GM23248 (cell line): ENCODE measurements at places on chromosomes 5 and 9. TPM values are rescaled to one million over a fixed set of nuclear protein-coding genes. Genes with fewer than 3 reads are reported as not detected.
A peak's percentile ranks its signal among the peaks of the same experiment; 100 is the strongest.

Gene ZNG1C
- 11.4 and 12.8 TPM in 2 replicates for total RNA-seq

Gene FOXD4L3
- total RNA-seq: not detected in 2 replicates

Gene C5orf47
- total RNA-seq: not detected in 2 replicates

Gene SPATA31E1
- not detected in 2 replicates for total RNA-seq

Gene DMGDH
- total RNA-seq: 0.38 and 1.6 TPM in 2 replicates

Gene NPR3
- total RNA-seq: 87.1 and 97.0 TPM in 2 replicates

Gene BTNL3
- not detected in 2 replicates for total RNA-seq

Gene LCN10
- total RNA-seq: not detected in 2 replicates

Gene AJM1
- total RNA-seq: 0.89 and 1.4 TPM in 2 replicates

GRCh38 chr5:142797420-142797819 is 27.2 kb downstream of the ARHGAP26 start:
- H3K36me3 ChIP-seq: no peaks in the 10 kb centered on the region
- H3K4me1 ChIP-seq: peaks cover 6% of the 10 kb centered on the region; the same call in 1 of the 2 replicates
- DNase-seq: no peak
- no peaks in the 10 kb centered on the region for H3K27me3 ChIP-seq
- no peak overlapping the region for H3K4me3 ChIP-seq

DNA sequence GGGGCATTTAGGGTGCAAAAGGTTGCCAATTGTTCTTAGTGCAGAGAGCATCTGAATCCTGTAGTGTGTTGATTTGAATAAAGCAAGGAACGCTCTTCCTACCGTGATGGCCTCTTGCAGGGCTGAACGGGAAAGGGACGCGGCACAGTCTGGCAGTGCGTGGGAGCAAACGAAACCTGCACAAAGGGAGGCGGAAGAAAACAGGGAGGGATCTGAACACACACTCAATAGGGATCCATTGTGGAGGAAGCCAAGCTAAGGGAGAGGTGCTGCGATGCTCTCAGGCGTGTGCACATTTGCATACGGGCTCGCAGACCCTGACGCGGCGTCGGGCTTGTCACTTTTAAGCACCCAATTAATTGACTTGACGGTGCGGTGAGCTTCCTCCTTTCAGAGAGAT is 414.0 kb upstream of the IRX1 start:
- H3K4me1 ChIP-seq: no peaks in the 10 kb centered on the region
- no peak overlapping the region for H3K4me3 ChIP-seq
- no peaks in the 10 kb centered on the region for H3K36me3 ChIP-seq
- no peaks in the 10 kb centered on the region for H3K27me3 ChIP-seq
- no peak for DNase-seq

GRCh38 chr5:125313555-125313954 is 567.1 kb upstream of the ZNF608 start:
- no peak for DNase-seq
- H3K36me3 ChIP-seq: no peaks in the 10 kb centered on the region
- H3K27ac ChIP-seq: no peak overlapping the region
- H3K27me3 ChIP-seq: no peaks in the 10 kb centered on the region
- H3K4me3 ChIP-seq: no peak overlapping the region

- H3K4me3 ChIP-seq: no peak overlapping the region
- no peaks in the 10 kb centered on the region for H3K27me3 ChIP-seq
- no peak overlapping the region for H3K27ac ChIP-seq
- no peaks in the 10 kb centered on the region for H3K36me3 ChIP-seq
- DNase-seq: no peak
Observed at GRCh38 chr9:137989156-137989555, 111.6 kb downstream of the CACNA1B start.

- DNase-seq: no peak
- no peaks in the 10 kb centered on the region for H3K27me3 ChIP-seq
- H3K4me3 ChIP-seq: no peak overlapping the region
Observed at GRCh38 chr9:83646500-83647239, 23.7 kb downstream of the IDNK start.

- H3K4me3 ChIP-seq: no peak overlapping the region
- H3K36me3 ChIP-seq: no peaks in the 10 kb centered on the region
- DNase-seq: no peak
- no peak overlapping the region for H3K27ac ChIP-seq
Observed at GRCh38 chr5:111545031-111545430, 32.7 kb upstream of the STARD4 start.

DNA sequence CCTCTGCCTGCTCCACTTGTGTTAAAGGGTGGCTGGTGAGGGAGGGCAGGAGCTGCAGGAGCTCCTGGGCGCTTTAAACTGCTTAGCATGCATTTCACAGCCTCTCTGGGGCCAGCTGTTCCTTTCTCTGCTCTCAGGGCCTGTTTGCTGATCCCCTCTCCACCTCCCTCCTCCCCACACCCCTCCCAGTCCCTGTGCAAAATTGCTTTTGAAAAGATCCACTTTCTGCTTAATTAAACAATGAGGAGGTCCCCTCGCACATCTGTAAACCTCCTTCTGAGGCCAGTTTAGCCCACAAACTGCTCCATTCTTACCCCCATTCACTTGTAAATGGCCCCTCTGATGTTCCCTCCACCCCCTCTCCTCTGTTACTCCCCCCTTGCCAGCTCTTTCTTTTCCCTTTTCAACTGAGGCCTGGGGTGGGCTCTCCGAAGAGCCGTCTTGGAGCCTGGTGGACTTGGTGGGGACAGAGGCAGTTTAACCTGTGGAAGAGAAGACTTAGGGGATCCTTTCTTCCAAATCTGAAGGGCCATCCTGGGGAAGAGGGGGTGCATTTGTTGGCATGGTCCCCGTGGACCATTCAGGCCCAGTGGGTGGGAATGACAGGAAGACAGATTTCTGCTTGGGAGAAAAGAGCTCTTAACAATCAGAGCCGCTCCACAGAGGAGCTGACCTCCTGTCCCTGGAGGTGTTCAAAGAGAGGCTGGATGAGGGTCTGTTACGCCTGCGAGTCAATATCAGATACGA is 12.0 kb downstream of the URM1 start:
- no peaks in the 10 kb centered on the region for H3K4me1 ChIP-seq
- no peaks in the 10 kb centered on the region for H3K27me3 ChIP-seq
- H3K4me3 ChIP-seq: no peak overlapping the region

DNA sequence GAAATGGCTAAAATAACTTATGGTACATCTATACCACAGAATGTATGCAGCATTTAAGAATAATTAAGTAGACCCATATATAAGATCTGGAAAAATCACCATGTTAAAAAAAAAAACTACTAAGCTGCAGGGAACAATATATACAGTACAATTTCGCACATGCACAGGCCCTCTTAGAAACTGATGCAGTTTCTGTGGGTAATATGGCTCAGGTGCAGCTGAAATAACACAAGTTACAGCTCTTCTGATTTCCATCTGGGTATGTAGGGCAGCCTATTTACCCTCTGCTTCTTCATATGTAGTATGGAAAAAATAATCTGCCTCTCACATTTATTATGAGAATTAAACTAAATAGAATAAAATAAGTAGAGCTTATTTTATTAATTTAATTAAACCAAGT is 82.9 kb downstream of the YIPF5 start:
- H3K27me3 ChIP-seq: no peaks in the 10 kb centered on the region
- DNase-seq: no peak
- no peaks in the 10 kb centered on the region for H3K36me3 ChIP-seq

- H3K4me1 ChIP-seq: no peaks in the 10 kb centered on the region
- no peak overlapping the region for H3K4me3 ChIP-seq
- no peak for DNase-seq
- no peak overlapping the region for H3K27ac ChIP-seq
Observed at GRCh38 chr5:168852329-168852728, 273.2 kb upstream of the PANK3 start.

GRCh38 chr9:87678650-87679355 is 47.1 kb upstream of the CTSL start:
- no peaks in the 10 kb centered on the region for H3K27me3 ChIP-seq
- DNase-seq: peak; percentile 81
- H3K4me3 ChIP-seq: no peak overlapping the region
- H3K27ac ChIP-seq: no peak overlapping the region
- H3K36me3 ChIP-seq: no peaks in the 10 kb centered on the region

DNA sequence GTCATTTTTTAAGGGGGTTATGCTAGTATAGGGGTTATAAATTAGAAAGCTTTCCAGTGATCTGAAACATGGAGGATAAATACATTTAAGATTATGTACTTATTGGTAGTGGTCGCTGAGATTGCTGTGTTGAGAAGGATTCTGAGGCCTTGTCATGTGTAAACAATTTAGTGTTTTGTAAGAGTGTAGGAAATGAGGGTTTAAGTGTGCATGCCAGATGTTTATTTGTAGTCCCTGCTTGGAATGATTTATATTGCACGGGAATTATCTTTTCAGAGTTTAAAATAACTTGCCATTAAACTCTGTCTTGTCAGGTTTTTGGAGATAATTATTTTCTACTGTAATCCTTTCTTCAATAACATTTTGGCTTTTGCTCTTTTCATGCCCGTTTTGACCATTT is 19.4 kb downstream of the ZNF618 start:
- no peak overlapping the region for H3K27ac ChIP-seq
- H3K36me3 ChIP-seq: peaks cover 11% of the 10 kb centered on the region; the same call in 1 of the 2 replicates
- H3K27me3 ChIP-seq: no peaks in the 10 kb centered on the region

DNA sequence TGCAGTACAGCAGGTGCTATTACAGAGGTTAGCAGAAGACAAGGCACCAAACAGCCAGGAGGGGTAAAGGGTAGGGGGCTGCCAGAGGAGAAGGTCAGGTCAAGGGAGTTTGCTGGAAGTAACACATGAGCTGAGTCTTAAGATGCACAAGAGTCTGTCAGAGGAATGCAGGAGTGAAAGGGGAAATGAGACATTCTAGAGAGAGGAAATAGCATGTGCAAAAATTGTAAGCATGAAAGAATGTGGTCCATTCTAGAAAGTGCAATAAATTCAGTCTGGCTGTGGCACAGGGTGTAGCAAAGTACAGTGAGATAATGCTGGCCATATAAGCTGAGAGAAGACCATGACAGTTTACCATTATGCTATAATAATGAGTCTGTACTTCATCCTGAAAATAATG is 6.6 kb downstream of the GOLGA1 start:
- peak; percentile 65 for DNase-seq
- peak overlapping the region; percentile 5; the same call in 1 of the 2 replicates for H3K27ac ChIP-seq
- no peak overlapping the region for H3K4me3 ChIP-seq
- H3K27me3 ChIP-seq: no peaks in the 10 kb centered on the region
- H3K36me3 ChIP-seq: peaks cover 21% of the 10 kb centered on the region
- peaks cover 14% of the 10 kb centered on the region for H3K4me1 ChIP-seq

GRCh38 chr5:5139336-5139776 is 774 bp upstream of the ADAMTS16 start:
- peaks cover 21% of the 10 kb centered on the region for H3K27me3 ChIP-seq
- no peaks in the 10 kb centered on the region for H3K36me3 ChIP-seq
- peak overlapping the region; percentile 32; the same call in 1 of the 2 replicates for H3K4me3 ChIP-seq

DNA sequence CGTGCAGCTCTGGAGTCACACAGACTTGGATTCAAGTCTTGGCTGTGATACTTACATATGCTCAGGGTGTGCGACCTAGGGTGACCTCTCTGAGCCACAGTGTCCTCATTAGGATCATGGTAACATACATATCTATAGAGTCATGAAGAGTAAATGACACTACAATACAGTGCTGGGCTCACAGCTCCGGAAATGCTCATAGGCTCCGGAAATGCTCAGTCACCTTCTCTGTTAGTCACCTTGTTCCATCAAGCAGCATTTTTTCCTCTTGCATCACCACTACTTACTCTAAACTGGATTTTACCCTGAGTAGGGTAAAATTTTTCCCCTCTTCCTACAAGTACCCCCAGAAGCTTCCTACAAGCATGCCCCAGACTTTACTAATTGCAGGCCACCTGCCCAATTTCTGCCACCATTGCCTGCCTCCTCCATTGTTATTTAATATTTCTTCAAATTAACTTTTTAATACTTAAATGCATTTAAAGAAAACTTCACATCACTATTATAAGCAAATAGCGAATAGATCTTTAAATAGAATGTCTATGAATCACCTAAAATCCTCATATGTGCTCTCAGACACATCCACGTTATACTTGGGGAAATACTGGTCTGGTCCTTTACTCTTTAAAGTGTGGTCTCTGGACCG is 147.6 kb upstream of the SPRY4 start:
- H3K27me3 ChIP-seq: no peaks in the 10 kb centered on the region
- H3K4me1 ChIP-seq: peaks cover 38% of the 10 kb centered on the region
- H3K4me3 ChIP-seq: peak overlapping the region; percentile 17; the same call in 1 of the 2 replicates
- no peaks in the 10 kb centered on the region for H3K36me3 ChIP-seq
- DNase-seq: peak; percentile 98

DNA sequence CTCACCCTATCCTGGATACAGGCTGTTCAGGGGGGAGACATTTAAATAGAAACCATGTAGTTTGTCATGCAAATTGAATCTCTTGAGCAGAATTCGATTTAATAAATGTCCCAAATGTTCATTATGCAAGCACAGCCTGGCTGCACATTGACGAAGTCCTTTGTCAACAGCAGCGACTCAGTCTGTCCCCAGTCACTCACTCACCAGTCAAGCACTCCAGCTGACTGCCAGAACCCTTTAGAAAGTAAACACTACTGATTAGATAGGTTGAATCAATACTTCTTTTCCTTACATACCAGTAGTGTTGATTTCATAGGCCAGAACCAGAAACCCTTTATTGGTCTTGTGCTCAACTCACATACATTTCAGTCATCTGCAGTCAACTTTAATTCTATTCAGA is 27.5 kb downstream of the CDH6 start:
- H3K27ac ChIP-seq: no peak overlapping the region
- H3K4me3 ChIP-seq: no peak overlapping the region
- no peak for DNase-seq
- no peaks in the 10 kb centered on the region for H3K27me3 ChIP-seq
- no peaks in the 10 kb centered on the region for H3K36me3 ChIP-seq

DNA sequence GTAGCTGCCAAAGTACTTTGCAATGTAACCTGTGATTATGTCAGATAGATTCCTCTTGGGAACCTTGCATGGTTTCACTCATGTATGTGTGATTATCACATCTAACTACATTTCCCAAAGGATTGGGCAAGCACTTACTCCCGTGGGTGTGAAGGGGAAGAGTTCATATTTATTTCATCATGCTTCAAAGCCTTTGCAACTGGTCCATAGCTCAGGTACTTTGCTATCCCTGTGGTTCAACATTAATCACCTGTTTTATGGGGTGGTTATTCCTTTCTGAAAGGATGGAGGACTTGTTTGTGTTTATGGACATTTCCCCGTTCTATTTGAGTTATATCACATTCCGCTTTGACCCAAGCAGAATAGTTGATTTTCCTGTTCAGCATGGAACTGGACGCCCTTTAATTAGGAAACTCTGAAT is 13.6 kb upstream of the ERMP1 start:
- no peak overlapping the region for H3K4me3 ChIP-seq
- no peaks in the 10 kb centered on the region for H3K27me3 ChIP-seq
- DNase-seq: peak; percentile 30
- H3K27ac ChIP-seq: no peak overlapping the region

GRCh38 chr5:82466986-82467561 is 188.9 kb upstream of the RPS23 start:
- no peak overlapping the region; the same call in 1 of the 2 replicates for H3K27ac ChIP-seq
- H3K36me3 ChIP-seq: no peaks in the 10 kb centered on the region
- H3K4me3 ChIP-seq: peak overlapping the region; percentile 60
- DNase-seq: peak; percentile 70
- H3K4me1 ChIP-seq: 0 out of 2 replicates have a peak, but pooled peaks cover 3% of the 10 kb centered on the region
- H3K27me3 ChIP-seq: no peaks in the 10 kb centered on the region

GRCh38 chr5:126443374-126443851 is 20.2 kb downstream of the GRAMD2B start:
- no peak overlapping the region for H3K4me3 ChIP-seq
- H3K27ac ChIP-seq: peak overlapping the region; percentile 15
- peaks cover 26% of the 10 kb centered on the region; the same call in 1 of the 2 replicates for H3K36me3 ChIP-seq
- DNase-seq: no peak
- H3K4me1 ChIP-seq: peaks cover 67% of the 10 kb centered on the region
